ENCODE measurements at places on chromosomes 3 and 15. TPM values are rescaled to one million over a fixed set of nuclear protein-coding genes. Genes with fewer than 3 reads are reported as not detected.

DNA sequence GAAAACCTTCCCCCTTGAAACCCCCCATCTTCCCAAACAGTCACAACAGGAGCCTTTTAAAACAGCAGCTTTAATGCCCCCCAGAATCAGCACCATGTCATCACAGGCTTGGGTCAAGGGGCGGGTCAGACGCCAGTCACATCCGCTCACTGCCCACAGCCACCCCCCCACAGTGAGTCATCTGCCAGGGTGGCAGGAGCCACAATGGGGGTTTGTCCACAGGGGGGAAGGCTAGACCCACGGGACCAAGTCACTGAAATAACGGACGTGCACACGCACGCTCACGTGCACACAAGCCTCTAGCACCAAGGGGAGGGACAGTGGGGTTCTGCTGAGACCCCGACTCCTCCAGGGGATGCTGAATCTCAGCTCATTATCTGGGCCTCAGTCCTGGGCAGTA lies 441 bp upstream of the UCN2 start:
- H3K27me3 ChIP-seq, result no peaks in the 10 kb centered on the region
- H3K27ac ChIP-seq, result no peak overlapping the region
- H3K4me1 ChIP-seq, result no peaks in the 10 kb centered on the region
- H3K4me3 ChIP-seq, result no peak overlapping the region

DNA sequence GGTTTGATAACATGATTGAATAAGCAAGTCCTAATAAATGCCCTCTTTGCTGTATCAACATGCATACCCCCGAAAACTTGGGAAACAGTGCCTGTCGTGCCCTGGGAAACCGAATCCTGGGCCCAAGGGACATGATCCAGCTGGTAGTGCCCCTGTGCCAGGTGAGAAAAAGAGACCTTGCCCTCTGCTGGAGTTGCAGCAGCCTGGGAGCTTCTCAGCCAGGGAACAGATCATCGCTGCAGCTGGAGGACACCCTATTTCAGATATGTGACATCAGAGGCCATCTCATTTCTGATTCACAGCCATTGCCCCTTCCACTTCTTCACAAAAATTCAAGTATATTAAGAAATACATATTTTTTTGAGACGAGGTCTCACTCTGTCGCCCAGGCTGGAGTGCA lies 32.3 kb downstream of the STOML1 start:
- H3K4me3 ChIP-seq, result no peak overlapping the region
- H3K4me1 ChIP-seq, result peaks cover 28% of the 10 kb centered on the region
- peak overlapping the region; percentile 7 for H3K27ac ChIP-seq
- H3K27me3 ChIP-seq, result no peaks in the 10 kb centered on the region
- DNase-seq, result no peak

DNA sequence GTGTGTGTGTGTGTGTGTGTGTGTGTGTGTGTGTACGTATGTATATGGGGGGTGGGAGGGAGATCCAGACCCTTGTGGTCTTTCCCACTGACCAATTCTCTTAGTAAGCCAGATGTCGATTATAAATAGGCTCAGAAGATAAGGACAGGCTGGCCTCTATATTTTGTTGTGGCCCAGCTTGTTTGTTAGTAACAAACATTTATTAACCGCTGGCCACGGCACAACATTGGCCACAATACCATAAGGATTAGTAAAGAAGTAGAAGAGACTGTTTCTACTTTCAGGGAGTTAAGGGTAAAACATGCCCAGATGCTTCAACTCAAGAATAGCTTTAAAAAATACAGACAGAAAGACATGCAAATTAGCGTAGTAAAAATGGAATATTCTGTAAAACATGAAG lies 58.1 kb downstream of the ABHD2 start:
- DNase-seq, result no peak
- H3K27me3 ChIP-seq, result no peaks in the 10 kb centered on the region
- peaks cover 14% of the 10 kb centered on the region for H3K4me1 ChIP-seq
- H3K27ac ChIP-seq, result no peak overlapping the region

Gene ADAMTS7
- not detected for total RNA-seq

Gene MYH15
- total RNA-seq, result 0.06 TPM

DNA sequence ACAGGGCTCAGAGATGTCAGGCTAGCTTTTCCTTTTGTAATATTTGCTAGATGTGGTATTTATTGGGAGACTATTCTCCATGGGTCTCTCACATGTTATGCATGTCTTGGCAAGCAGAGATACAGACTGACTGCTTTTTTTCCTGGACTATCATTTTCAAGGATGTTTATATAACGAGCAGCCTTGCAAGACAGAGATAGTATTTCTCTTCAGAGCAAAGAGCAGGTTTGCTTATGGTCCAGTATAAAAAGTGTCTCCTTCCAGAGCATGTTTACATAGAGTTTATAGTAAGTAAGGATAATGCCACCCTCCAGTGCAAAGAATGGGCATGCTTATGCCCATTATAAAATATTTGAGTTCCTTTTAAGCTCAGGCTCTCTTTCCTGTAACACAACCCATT lies 24.6 kb downstream of the GTF2E1 start:
- H3K27ac ChIP-seq, result no peak overlapping the region
- no peak overlapping the region for H3K4me3 ChIP-seq
- no peak for DNase-seq
- peaks cover 9% of the 10 kb centered on the region for H3K36me3 ChIP-seq
- no peaks in the 10 kb centered on the region for H3K27me3 ChIP-seq

- no peaks in the 10 kb centered on the region for H3K36me3 ChIP-seq
- H3K27me3 ChIP-seq, result no peaks in the 10 kb centered on the region
- DNase-seq, result peak; percentile 83
Observed at GRCh38 chr3:10008588-10009344, 17.5 kb upstream of the FANCD2 start.

- H3K27ac ChIP-seq, result no peak overlapping the region
- no peaks in the 10 kb centered on the region for H3K36me3 ChIP-seq
- H3K27me3 ChIP-seq, result no peaks in the 10 kb centered on the region
- H3K4me3 ChIP-seq, result no peak overlapping the region
Observed at GRCh38 chr3:181839039-181839915, 127.6 kb downstream of the SOX2 start.

- no peaks in the 10 kb centered on the region for H3K4me1 ChIP-seq
- no peaks in the 10 kb centered on the region for H3K36me3 ChIP-seq
- DNase-seq, result peak; percentile 6
- H3K27me3 ChIP-seq, result no peaks in the 10 kb centered on the region
- no peak overlapping the region for H3K4me3 ChIP-seq
- no peak overlapping the region for H3K27ac ChIP-seq
Observed at GRCh38 chr3:188664795-188665194, 507.0 kb upstream of the TPRG1 start.

Gene LAMB2
- not detected for total RNA-seq

Gene SLC2A2
- total RNA-seq, result not detected

Gene IL12A
- total RNA-seq, result 0.44 TPM

Gene FAM107A
- not detected for total RNA-seq

Data from CD4-positive, alpha-beta memory T cell (primary cell).